ENCODE measurements at places on chromosomes 5 and 9. TPM values are rescaled to one million over a fixed set of nuclear protein-coding genes. Genes with fewer than 3 reads are reported as not detected.

ENHO gene
- total RNA-seq: 0.24 TPM

IFNA13 gene
- not detected for total RNA-seq

SV2C gene
- 0.12 TPM for total RNA-seq

IRF1 gene
- 9.1 TPM for total RNA-seq

PCDHGA5 gene
- 0.72 TPM for total RNA-seq

CEMIP2 gene
- 10.1 TPM for total RNA-seq

FGF1 gene
- 0.88 TPM for total RNA-seq

- ATAC-seq: no peak
These were observed 91.1 kb downstream of the ENC1 start for GRCh38 chr5:74549384-74549783.

- ATAC-seq: peak; percentile 57
These were observed 161.1 kb downstream of the MAST4 start for GRCh38 chr5:66757219-66757833.

GRCh38 chr5:135249658-135250057 is 149.4 kb downstream of the MACROH2A1 start:
- no peak for ATAC-seq

- no peak for ATAC-seq
These were observed 57.2 kb upstream of the DHFR start for GRCh38 chr5:80711938-80712337.

DNA sequence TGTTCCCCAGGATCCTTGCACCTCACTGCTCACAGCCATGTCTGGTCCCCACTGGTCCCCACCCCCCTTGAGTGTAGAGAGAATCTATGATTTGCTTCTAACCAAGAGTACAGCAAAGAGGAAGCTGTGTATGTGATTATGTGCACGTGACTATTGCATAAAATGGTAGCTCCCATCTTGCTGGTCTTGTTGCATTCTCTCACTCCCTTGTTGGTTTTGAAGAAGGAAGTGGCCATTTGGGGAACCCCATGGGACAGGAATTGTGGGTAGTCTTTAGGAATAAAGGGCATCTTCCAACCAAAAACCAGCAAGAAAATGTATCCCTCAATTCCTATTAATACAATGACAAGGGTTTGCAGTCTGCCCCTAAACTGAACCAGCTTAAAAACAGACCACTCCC is 5.2 kb upstream of the FCN2 start:
- no peak for ATAC-seq

DNA sequence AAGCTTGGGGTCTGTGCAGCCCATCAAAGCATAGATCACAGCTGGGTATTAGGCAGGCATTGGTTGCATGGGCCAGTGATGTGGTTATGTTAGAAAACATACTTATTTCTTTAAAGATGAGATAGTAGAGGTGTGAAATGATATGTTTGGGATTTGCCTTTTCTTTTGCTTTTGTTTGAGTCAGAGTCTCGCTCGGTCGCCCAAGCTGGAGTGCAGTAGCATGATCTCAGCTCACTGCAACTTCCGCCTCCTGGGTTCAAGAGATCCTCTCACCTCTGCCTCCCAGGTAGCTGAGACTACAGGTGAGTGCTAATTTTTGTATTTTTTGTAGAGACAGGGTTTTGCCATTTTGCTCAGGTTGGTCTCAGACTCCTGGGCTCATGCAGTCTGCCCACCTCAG is 84.8 kb downstream of the PDE6A start:
- ATAC-seq: no peak

DNA sequence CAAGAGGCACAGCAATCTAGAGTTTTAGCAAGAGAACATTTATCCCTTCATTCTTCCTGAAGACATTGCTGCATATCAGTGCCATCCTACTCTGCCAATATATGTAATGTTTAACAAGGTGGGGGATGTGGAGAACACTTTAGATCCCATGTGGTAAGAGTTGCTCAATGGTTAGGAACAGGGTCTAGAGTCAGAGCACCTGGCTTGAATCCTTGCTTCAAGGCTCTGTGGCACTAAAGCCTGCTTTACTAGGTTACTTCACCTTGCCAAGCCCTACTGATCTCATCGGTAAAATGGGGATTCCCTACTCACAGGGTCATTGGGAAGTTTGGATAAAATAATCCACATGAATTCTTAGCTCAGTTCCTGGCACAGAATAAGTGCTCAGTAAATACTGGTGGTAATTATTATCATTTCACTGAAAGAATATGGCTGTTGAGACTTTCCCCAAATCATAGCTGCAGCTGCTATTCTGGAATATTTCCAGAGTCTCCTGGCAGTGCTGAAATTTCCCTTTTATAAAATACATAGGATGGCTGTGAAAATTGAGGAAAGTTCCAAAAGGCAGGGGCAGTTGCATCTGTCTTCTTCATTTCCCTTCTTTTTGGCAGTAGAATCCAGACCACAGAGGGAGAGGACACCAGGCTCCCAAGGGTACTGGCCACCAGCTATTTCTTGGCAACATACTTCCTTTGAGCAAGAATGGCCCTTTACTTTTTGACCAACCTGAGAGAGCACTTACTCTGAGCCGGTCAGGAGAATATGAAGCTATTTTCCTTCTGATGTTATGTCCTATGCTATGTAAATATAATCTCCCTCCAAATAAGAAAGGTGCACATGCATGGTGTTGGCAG is 142.8 kb downstream of the PALM2AKAP2 start:
- ATAC-seq: no peak

DNA sequence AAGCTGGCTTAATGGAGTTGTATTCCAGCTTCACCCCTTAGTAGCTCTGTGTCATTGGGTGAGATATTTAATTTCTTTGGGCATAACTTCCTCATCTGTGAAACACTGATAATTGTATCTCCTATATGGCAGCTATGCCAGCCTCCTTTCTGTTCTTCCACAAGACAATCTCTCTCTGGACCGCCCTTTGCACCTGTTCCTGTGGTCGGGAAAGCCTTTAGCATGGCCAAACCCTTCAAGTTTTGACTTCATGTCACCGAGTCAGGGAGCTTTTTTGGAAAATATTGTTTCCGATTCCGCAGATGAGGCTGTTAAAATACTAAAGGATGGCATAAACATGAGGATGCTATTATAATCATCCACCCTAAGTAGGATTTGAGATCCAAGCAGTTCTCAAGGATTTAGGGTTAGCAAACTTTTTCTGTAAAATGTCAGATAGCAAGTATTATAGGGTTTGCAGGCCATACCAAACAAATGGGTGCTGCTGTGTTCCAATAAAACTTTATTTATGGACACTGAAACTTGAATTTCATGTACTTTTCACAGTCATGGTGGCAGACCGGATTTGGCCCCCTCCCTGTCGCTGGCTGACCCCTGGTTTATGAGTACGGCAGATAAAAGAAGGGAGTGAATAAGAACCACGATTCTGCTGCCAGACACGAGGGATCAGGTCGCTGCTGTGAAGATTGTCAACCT is 695 bp upstream of the NDFIP1 start:
- ATAC-seq: no peak

DNA sequence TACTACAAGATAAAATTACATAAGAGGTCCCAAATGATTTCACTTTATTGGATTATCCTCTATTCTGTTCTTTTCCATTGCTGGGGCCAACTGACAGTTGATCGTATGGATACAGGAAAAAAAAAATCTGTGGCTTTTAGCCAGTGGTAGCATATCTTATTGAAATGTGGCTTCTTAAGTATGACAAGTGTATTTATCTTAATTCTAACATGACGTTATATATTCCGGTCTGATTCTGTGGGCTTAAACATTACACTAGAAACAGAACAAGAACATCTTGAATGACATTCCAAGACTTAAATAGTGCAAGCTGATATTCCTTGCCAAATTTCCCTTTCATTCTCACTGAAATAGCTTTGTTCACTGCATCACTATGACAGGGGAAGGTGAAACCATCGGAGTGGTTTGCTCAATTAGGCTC is 117.9 kb downstream of the INSYN2B start:
- no peak for ATAC-seq

DNA sequence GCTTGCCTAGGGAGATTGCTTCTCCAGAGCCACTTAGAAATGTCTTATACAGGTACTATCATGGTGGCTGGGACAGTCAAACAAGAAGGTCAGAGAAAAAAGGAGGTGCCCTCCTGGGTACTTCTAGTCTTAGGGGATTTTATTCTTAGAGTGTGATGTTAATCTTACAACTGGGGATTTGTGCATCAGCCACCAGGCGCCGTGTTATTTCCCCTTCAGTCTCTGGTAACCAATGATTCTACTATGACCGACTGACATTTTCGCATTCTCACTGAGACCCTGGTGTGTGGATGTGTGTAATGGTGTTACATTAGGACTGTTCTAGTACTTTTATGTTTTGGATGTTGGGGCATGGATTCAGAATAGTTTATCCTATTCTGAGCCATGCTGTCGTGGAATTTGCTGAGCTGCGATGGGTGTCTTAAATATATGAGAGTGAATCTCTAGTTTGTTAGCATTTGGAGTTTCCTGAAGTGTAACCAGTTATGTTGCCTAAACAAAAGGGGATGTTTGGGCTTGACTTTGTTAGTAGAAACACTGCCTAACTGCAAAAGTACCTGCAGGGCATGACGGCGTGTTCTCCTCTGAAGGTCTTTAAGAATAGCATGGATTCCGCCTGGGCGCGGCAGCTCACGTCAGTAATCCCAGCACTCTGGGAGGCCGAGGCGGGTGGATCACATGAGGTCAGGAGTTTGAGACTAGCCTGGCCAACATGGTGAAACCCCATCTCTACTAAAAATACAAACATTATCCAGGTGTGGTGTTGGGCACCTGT is 175.2 kb upstream of the DAP start:
- no peak for ATAC-seq

DNA sequence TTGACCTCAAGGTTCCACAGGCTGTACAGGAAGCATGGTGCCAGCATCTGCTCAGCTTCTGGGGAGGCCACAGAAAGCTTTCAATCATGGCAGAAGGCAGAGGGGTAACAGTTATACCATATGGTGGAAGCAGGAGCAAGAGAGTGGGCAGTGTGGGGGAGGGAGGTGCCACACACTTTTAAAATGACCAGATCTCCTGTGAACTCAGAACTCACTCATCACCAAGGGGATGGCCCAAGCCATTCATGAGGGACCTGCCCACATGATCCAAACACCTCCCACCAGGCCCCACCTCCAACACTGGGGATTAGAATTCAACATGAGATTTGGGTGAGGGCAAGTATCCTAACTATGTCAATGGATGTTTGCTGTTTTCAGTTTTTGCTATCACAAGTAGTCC is 16.2 kb downstream of the CYFIP2 start:
- no peak for ATAC-seq

DNA sequence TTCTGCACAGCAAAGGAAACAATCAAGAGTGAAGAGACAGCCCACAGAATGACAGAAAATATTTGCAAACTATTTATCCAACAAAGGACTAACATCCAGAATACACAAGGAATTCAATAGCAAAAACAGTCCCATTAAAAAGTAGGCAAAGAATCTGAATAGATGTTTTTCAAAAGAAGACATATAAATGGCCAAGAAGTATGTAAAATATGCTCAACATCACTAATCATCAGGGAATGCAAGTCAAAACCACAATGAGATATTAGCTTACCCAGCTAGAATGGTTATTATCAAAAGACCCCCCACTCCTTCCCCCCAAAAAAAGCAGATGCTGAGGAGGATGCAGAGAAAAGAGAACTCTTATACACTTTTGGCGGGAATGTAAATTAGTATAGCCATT is 13.4 kb upstream of the OR13C8 start:
- no peak for ATAC-seq

- no peak for ATAC-seq
These were observed 114.4 kb downstream of the ZNF608 start for GRCh38 chr5:124631874-124632550.

DNA sequence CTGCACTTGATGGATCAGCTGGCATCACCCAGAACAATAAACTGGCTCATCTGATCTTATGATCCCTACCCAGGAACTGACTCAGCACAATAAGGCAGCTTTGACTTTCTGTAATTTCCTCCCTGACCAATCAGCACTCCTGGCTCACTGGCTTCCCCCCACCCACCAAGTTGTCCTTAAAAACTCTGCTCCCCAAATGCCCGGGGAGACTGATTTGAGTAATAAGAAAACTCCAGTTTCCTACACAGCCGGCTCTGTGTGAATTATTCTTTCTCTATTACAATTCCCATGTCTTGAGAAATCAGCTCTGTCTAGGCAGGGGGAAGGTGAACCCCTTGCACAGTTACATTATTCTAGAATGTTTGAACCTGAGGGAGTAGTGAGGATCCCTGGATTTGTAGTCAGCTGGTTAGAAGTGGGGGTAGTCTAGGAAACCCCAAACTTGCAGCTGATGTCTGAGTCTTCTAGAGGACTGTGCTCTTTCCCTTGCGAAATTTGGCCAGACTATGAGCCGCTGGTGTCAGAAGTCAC is 111.7 kb upstream of the NEK6 start:
- no peak for ATAC-seq

DNA sequence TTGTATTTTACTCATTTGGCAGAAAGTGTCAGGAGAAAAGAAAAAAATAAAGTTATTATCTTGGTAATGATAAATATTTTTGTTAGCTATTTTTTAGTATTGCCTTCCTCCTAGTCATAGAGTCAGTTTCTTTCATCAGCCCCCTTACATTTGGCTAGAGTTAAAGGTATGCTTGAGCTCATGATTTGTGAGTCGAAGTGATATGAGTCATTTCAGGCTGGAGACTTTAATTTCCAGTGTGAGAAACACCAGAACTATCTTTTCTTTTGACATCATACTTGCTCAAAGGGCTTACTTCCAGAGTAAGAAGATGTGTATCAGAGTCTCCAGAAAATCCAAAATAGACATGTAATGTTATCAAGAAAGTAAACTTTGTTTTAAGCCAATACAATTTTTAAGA is 746.7 kb upstream of the TYRP1 start:
- ATAC-seq: no peak

GRCh38 chr5:149683964-149684363 is 46.1 kb upstream of the PPARGC1B start:
- ATAC-seq: no peak

DNA sequence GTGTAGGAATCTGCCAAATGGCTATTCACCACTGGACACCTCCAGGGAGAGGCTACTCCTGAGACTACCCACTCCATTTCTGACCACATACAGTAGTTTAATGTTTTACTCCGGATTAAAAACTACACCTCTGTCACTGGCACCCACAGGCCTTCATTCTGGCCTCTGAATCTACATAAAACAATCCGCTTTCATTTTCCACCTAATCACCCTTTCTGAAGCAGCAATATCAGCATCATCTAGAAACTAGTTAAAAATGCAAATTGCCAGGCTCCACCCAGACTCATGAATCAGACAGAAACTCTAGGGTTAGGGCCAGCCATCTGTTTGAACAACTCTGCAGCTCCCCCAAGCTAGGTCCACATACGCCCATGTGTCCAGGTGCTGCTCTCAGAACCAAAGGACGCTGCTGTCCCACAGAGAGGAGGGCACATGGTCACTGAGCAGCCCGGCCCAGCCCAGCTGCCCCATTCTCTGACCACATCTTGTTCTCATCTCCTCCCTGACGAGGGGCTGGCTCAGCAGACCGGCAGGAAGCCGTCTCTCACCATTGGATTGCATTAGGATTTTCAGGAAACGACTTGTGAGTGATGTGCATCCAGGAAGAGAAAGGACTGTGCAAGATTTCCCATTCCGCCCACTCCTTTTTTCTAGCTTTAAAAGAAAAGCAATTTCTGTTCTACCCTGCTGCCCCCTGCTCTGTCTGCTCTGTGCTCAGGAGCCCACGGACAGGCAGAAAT is 34.7 kb downstream of the ADAM19 start:
- ATAC-seq: peak; percentile 57

- ATAC-seq: no peak
These were observed 27.9 kb upstream of the GALNT10 start for GRCh38 chr5:154162539-154163151.
